ENCODE measurements at places on chromosomes 13 and 19. TPM values are rescaled to one million over a fixed set of nuclear protein-coding genes. Genes with fewer than 3 reads are reported as not detected.
A peak's percentile ranks its signal among the peaks of the same experiment; 100 is the strongest.

PSG6 gene
- not detected for total RNA-seq

NAT14 gene
- total RNA-seq = 8.7 TPM

ZNF835 gene
- 0.65 TPM for total RNA-seq

ALKBH6 gene
- total RNA-seq = 12.3 TPM

ZNF493 gene
- total RNA-seq = 11.9 TPM

- DNase-seq = no peak
These were observed 6.2 kb downstream of the PRKD2 start for GRCh38 chr19:46710687-46711086.

GRCh38 chr13:63351081-63351480 lies 1935.4 kb upstream of the PCDH20 start:
- no peak for DNase-seq

DNA sequence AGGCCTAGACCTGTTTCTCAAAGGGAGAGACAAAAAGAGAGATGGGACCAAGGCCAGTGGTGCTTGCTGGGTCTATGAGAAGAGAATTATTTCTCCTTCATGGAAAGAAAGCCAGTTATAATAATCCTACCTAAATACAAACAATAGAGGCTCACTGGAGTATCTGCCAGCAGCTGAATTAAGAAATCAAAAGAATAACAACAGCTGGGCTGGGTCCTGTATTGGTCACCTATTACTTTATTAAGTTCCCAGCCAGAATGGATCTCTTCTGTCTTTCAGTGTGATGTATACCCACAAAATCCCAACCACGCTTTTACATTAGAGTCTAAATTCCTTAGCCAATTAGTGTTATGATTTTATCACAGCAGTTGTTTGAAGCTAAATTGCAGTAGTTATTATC lies 297.8 kb upstream of the DACH1 start:
- no peak for DNase-seq

- peak; percentile 41 for DNase-seq
These were observed 8.5 kb downstream of the CCDC8 start for GRCh38 chr19:46404753-46405468.

DNA sequence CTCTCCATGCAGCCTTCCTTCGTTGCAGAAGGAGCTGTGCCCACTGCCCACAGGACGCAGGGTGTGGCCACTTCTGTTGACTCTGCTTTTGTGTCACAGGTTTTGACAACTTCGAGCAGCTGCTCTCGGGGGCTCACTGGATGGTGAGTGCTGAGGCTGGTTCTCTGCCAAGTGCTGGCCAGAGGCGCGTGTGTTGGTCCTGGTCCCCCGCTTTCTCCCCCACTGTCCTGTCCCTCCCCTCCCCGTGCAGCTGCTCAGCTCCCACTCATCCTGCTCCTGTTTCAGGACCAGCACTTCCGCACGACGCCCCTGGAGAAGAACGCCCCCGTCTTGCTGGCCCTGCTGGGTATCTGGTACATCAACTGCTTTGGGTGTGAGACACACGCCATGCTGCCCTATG lies 10.6 kb upstream of the PDCD2L start:
- DNase-seq = no peak

- no peak for DNase-seq
These were observed 5.8 kb downstream of the RAB20 start for GRCh38 chr13:110555601-110556223.

DNA sequence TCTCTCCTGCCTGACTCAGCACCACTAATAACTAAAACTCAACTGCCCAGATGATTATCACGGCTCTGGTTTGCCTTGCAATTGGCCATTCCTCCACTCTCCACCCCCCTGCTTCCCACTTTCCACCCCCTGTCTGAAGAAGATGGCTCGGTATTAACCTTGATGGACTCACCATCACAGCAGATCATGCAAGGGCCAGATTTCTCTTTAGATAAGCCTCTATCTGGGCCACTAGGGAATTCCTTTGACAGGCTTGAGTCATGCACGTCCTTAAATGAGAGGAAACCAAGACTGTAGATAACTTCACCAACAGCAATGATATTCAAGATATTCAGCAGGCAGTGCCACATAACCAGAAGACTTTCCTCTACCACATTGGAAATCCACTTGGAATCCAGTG lies 131.1 kb upstream of the NBEA start:
- no peak for DNase-seq

DNA sequence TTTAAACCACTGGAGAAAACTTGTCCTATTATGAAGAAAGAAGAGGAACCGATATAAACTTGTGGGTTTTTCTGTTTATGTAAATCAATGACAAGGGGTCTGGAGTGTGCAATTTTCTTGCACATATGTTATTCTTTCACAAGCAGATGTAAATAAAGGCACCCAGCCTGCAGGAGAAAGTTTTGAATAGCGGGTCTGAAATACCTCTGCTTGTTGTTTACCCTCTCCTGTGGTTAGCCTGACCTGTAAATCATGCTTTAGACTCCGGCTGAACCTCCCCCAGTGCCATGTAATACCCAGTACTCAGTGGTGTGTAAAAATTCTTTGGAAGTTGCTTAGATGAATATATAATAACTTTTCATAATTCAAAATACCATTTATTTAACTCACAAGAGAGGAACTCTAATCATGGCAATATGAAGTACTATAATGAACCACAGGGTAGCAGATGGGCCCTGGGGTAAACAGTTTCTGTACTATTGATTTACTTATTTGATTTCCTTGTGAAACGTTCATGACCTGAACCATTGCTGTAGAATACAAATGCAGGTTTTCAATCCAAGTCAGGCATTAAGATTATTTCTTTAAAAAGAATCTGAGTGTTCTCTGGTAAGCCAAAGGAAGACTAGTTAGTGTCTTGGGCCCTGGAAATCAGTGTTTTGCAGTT lies 245.1 kb downstream of the LMO7 start:
- no peak for DNase-seq

DNA sequence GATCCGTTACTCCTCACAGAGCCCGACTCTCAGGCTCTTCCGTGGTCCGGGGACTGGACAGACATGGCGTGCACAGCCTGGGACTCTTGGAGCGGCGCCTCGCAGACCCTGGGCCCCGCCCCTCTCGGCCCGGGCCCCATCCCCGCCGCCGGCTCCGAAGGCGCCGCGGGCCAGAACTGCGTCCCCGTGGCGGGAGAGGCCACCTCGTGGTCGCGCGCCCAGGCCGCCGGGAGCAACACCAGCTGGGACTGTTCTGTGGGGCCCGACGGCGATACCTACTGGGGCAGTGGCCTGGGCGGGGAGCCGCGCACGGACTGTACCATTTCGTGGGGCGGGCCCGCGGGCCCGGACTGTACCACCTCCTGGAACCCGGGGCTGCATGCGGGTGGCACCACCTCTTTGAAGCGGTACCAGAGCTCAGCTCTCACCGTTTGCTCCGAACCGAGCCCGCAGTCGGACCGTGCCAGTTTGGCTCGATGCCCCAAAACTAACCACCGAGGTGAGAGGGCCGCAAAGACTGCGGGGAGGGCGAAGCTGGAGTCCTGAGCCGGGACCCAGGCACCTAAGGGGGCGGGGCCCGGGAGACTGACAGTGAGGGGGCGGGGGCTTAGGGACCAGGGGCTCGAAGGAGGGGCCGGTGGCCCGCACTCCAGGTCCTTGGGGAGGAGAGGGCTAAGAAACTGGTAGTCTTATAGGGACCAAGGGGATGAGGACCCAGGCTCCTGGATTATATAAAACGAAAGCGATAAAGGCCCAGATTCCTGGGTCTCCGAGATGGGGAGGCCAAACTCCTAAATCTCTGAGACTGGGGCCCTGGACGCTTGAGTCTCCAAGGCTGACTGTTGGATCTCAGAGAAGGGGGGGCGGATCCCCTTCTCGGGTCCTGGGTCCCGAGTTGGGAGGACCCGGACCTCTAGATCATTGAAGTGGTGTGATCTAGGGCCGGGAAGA lies 2.0 kb downstream of the ETV2 start:
- peak; percentile 79 for DNase-seq

DNA sequence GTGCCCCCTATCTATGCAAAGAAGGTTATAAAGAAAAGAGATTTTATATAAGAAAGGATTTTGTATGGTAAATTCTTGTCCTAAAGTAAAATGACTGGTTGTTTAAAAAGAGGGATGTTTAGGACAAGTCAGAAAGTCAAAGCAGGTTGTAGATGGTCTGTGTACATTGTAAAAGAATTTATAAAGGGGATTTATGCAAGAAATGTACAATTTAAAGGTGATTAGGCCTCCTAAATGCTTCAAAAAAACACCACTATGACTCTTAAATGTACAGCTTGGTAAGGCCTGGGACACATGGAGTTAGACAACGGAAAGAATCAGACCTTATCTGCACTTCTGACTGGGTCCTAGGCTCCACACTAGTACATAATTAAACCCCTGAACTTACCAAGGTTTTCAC lies 19.3 kb upstream of the C13orf42 start:
- DNase-seq = no peak

DNA sequence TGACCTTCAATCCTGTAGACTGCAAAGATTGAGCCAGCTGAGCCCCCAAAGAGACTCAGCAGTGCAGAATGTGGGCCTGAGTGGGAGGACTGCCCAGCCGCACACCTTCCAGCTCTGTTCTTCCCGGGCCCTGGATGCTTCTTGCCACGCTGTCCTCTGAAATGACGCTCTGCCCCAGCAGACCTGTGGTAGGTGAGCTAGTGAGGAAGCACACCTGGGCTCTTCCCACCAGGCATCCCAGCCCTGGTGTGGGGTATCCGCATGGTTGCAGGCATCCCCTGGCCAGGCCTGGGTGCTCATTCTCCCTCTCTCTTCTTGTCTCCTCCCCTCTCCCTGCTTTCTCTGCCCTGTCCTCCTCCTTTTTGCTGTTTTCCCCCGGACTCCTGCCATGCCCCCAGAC lies 9.8 kb upstream of the MZF1 start:
- no peak for DNase-seq

GRCh38 chr13:30097701-30098100 lies 209.7 kb downstream of the KATNAL1 start:
- no peak for DNase-seq

DNA sequence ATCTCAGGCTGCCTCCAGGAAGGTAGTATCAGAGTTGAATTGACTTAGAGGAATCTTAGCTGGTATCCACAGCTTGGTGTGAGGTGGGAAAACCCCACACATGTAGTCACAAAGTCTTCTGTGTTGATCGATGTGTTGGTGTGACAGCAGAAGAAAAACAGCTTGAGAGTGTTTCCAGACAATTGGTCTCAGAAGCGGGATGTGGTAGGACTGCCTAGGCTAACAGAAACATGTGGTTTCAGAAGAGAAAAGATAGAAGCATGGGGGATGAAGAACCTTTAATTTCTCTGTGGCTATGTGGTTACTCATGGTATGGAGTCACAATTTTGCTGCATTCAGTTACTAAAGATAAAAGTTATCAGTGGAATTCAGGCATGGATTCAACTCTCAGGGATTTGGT lies 134.7 kb upstream of the SLITRK5 start:
- DNase-seq = no peak

GRCh38 chr19:53365899-53366493 lies 491 bp downstream of the ZNF525 start:
- peak; percentile 29 for DNase-seq

DNA sequence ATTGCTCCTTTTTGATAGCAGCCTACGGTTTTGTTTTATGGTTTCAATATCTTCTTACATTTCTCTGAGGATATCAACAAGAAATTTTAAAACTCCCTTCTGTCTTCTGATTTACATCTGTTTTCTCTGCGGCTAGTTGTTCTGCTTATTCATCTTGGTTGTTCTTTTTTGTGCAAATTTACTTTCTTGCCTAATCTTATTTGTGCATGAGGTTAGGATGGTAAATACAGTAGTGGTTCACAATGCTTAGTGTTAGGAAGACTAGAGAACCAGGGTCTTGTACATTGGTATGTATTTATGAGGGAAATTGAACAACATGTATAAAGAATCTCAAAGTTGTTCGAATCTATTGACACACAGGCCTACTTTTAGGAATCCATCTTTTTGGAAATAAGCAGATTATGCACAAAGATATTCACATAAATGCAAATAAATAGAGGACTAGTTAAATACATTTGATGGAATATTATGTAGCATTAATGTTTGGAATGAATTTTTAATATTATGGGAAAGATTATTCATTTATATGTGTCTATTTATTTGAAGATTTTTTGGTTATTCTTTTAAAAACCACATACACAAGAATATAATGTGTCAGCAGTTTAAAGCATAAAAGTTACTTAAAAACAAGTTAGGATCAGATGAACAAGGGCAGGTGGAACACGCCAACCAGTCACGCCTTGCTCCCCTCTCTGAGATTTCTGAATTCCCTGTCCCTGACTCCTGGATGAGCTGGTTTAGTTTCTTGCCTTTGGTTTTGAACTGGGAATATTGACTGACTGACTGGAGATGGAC lies 51.4 kb upstream of the RFC3 start:
- DNase-seq = no peak

DNA sequence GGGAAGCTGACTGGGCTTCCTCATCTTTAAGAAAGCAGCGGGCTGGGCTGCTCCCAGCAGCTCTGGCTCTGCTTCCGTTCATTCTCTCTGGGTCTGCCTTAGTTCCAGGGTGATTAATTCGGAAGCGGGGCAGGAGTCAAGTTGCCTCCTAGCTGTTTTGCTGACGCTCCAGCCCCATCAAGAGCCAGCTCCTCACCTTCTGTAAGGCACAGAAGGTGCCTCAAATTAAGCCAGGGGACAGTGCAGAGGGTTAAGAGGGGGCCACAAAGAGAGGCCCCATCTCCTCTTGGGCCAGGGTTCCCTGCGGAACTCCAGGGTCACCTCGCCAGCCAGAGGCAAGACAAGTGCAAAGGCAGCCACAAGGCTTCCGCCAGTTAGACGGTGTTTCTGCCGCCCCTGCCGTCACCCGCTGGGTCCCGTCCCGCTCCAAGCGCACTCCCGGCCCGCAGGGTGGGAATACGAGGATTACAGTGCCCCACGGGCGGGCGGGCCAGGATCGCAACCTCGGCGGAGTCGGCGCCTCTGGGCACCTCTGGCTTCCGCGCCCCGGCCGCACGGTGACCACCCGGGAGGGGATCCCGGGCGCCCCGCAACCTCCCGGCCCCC lies 508 bp downstream of the SLC15A1 start:
- peak; percentile 57 for DNase-seq

DNA sequence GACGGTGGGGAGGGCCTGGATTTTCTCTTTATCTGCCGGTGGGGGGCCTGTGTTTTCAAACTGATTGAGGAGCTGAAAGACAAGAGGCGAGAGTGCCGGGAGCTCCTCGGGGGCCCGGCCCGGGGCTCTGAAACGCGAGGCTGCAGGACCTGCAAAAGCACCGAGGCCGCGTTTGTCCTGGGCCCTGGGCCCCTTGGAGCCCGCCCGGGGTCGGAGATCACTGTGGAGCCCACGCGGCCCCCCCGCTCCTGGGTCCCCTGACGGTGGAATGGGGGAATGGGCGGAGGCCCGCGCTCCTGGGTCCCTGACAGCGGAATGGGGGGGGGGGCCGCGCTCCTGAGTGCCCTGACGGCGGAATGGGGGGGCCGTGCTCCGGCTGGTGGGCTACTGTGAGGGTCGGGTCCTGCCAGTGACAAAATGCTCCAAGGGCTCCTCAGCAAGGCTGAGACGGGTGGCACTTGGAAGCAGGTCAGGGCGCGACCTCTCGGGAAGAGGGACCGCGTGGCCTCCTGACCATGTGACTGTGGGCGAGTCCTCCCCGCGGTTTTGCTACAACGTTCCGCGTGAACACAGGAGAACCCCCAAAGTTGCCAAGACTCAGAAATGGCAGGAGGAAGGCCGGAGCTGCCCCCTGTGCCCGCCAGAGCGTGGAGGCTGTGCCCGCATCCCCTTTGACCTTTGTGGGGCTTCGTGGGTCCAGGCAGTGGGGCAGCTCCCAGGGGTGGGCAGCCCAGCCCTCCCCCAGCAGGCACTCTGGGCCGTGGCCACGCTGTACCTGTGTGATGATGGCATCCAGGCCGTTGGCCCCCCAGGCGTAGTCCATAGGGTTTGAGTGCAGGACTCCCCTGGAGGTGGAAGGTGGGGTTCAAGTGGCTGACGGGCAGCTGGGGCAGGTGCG lies 9.5 kb downstream of the FGF22 start:
- no peak for DNase-seq

- DNase-seq = peak; percentile 82
These were observed 78.0 kb downstream of the STARD13 start for GRCh38 chr13:33207615-33207961.
